Activated CD8-positive, alpha-beta memory T cell treated with anti-CD3 and anti-CD28 coated beads for 1 hour (primary cell): ENCODE measurements at places on chromosomes 6 and 20.

DNA sequence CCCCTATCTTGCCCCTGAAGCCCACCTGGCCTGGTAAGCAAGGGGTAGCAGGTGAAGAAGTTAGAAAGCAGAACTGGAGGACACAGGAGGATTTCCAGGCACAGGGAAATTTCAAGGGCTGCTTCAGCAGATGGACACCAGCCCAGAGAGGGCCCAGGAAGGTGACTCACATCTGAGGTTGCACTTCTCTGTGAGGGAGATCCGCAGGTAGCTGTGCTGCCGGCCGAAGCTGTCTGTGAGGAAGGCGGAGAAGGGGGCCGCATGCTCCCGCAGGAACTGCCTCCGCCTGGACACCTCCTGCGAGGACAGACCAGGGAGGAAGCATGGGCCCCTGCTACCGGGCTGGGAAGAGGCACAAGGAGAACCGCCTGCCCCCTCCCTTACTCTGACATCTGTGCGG, 7.1 kb downstream of the MOCS1 start:
- DNase-seq, result no peak

DNA sequence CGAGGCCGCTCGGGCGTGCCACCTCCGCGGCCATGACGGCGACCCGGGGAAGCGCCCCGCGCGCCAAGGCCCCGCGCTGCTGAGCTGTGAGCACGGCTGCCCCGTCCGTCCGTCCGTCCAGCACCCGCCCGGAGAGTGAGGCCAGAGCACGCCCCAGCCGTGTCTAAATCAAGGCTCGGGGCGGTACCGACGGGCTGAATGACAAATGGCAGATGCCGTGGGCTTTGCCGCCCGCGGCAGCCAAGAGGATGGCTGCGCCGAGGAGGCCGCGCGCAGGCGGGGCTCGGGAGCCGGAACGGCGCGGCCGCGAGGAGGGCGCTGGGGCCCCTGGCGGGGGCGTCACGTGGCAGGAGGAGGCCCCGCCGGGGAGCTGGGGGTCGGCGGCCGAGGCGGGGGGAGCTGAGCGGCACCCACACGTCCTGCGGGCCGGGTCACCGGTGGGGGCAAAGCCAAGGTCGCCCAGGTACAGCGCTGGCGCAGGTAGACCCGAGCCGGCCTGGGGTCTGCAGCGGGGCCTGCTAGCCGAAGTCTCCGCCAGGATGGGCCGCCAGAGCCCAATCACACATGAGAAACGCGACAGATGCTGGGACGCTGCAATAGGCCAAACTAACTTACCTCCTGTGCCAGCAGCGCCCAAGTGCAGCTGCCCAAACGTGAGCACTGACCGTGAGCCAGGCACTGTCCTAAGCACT, at the start of gene PLAGL1:
PLAGL1 (minus strand) TSS at position 140 of the 692 bp plus-strand sequence. CDS start 60,123 bp downstream, outside the sequence.
- DNase-seq, result no peak

DNA sequence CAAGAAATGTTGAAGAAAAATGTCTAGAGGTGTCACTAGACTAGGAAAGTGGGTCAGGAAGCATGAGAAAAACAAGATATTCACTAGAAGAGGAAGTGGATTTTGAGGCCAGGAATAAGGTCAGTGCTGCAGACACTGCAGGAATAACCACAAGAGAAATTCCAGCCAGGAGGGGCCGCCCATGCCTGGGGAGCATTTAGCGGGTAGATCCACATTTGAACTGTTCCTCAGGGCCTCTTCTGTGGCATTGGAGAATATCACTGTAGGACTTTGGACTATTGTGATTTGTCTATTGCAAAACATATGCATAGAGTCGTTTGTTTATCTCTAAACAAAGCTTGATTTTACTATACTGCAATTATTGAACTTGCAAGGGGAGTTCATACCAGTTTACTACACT, 49.6 kb upstream of the CCDC28A start:
- no peak for DNase-seq

DNA sequence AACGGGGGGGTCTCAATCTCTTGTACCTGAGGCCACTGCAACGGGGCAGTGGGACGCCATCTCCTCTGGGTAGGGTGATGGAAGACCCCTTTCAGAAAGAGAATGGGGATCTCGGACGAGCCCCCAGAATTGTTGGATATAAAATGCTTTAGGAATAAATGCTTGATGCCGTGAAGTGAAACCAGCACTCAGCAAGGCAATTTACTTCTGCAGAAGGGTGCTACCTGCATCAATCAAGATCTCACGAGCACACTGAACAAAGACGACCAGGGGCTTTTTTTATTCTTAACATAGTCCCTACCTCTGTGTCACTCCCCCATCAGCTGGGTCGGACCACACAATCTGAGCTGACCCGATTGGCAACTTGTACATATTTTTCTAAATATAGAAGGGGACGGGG, 203.6 kb upstream of the TBX18 start:
- DNase-seq, result no peak

GRCh38 chr6:120219339-120219738, 869.8 kb upstream of the MAN1A1 start:
- DNase-seq, result no peak

DNA sequence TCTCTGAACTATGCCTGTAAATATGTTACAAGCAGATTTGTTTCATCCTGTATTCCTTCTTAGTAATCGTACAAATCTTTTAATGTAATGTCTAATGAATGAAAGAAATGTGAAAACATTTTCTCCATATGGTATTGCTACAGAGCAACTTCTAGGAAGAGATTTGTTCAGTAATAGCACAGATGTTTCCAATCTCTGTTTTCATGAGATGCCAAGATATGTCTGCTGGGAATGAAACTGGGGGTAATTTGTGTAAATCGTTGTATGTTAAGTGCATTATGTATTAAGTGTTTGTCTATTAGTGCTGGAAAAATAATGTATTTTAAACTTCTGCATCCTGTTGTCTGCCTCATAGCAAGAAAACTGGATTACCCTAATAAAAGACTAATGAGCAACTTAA, 722.2 kb upstream of the EYS start:
- DNase-seq, result no peak

GRCh38 chr20:63833776-63834490, 2.9 kb upstream of the ZBTB46 start:
- no peak for DNase-seq

DNA sequence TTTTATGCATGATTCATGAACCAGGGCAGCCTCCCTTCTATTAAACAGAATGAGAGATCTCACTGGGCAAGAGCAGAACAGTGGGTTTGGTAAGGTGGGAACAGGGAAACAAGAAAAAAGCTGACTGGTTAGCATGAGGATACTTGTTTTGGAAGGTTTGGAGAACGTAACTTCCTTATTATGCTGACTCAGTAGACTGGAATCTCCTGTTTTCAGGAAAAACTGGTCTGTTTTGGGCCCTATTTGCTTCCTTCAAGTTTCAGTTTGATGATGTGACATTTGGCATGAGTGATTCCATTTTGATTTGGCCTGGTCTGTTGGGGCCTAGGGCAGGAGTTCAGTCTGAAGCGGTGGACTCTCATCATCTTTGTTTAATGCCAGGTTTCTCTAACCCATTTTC, 172.0 kb downstream of the MYLK4 start:
- DNase-seq, result no peak

DNA sequence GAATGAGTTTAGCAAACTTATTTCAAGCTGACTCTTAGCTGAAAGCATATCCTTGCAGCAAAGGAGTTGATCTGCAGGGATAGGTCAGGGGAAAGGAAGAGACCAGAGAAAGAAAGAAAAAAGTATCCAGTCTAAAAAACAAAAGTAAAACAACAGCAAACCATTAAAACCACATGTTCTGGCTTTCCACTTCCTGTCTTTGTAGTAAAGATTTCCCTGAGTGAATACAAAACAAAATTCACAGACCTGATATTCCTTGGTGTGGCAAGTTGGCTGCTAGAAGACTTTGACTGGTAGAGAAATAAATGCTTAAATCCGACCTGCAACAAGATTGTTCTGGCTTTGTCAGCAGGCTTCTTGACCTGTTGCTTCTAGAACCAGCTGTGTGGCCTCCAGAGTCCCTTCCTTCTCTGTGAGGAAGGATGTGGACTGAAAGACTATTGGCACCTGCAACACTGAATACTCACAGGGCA, 23.4 kb upstream of the MCM3 start:
- no peak for DNase-seq

- no peak for DNase-seq
These were observed 838 bp upstream of the NKX2-2 start for GRCh38 chr20:21514553-21515251.

- no peak for DNase-seq
These were observed 91.4 kb upstream of the BTBD3 start for GRCh38 chr20:11826334-11826733.

- DNase-seq, result no peak
These were observed 40.9 kb downstream of the CDKAL1 start for GRCh38 chr6:20575125-20575524.

DNA sequence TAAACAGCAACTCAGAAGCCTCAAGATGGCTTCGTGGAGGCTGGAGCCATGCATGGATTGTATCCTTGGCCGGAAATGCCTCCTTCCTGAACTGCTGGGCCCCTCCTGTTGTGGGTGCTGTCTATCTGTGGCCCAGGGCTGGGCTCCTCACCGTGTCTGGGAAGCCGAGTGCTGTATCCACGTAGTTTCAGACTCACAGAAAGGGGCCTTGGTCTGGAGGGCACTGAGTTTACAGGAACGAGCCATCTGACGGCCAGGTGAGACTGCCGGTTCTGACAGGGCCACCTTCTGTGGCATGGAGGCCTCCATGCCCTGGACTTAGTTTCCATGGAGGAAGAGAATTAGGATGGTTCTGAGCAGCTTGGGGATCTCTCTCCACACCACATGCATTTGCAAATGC, 142.2 kb downstream of the ERMARD start:
- no peak for DNase-seq

DNA sequence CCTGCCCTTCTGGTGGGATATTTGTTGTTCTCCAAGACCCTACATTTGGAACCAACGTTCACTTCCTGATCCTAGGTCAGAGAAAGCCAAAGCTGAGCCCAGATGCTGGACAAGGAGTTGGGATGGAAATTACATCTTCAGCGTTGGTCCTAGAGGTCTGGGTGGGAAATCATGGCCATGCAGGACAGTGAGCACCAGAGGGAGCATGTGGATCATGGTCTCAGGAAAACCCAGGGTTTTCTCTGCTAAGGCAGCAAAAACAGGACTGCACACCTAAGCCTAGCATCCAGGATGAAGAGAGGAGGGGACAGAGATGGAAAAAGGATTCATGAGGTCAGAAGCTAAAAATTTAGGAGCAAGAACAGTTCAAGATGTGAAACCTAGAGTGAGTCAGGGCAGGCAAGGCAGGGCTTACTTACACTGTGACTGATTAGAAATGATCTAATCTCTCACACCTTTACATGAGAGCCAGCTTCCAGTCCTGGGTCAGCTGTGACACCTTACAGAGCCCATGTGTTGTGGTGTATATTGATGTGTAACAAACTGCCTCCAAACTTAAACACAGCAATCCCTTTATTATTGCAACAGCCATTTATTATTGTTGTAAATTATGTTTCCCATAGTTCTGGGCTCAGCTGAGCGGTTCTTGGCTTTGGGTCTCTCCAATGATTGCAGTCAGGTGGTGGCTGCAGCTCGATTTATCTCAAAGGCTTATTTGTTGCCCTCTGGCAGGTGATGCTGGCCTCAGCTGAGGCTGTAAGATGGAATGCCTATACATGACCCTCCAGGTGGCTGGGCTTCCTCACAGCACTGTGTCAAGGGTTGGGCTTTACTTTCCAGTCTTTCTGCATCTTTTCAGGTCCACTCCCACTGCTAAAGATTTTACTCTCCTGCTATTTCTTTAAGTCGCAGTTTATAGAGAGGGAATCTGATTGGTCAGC, 6.5 kb downstream of the C20orf202 start:
- DNase-seq, result no peak

GRCh38 chr6:85568411-85568810, 25.2 kb downstream of the SNX14 start:
- no peak for DNase-seq

DNA sequence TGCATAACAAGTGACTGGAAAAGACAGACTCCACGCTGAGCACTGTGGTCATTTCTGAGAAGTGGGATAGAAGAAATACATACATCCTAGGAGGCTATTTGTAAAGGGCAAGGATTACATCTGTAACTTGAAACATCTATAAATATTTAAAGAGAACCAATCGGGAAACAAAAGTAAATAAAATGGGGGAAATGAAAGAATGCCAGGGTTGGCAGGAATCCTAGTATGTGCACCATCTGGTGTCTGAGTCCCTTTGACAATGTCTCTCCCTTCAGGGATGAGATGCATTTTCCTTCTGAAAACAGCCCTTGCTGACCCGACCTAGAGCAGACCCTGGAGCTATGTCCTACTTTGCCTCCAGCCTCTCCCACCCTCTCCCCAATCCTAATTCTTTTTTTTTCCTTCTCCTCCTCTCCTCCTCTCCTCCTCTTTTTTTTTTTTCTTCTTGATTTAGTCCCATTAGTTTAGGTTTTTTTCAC, 53.2 kb downstream of the VSTM2L start:
- DNase-seq, result no peak

GRCh38 chr6:140579918-140580317, 1205.5 kb upstream of the CITED2 start:
- no peak for DNase-seq

DNA sequence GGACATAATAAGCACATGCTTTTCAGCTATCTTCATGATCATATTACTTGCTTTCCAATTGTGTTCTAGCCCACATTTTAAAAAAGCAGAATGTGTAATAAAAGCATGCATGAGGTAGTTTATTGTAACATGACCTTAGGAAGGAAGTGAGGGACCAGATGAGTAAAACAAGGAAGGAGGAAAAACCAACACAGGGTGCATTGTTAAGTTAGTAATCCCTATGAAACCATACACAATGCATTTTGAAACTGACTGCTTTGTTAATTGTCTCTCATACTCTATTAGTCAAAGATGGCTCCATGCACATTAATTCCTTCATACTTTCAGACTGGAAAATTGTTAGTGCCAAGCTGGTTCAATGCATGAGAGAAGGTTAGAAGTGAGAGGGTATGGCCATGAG, 37.7 kb upstream of the CENPW start:
- no peak for DNase-seq

DNA sequence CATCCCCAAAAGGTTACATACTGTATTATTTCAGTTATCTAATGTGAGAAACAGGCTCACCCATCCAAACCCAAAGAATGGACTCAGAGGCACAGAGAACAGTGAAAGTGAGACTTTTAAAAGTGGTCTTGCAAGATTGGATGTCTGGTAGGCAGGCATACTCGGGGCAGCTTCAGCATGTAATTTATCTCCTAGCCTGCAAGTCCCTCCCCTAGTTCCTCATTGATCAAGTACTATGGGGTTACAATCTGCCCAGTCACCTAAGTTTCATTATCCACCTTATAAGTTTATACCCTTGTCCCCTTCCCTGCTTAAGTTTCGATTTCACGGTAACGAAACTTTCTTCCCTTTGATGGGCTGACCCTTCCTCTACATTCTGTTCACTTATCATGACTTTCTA, 20.8 kb upstream of the ZNF451 start:
- no peak for DNase-seq

- no peak for DNase-seq
These were observed 387.8 kb upstream of the GJE1 start for GRCh38 chr6:141744971-141745370.
